ENCODE measurements at places on chromosomes 16 and 17. TPM values are rescaled to one million over a fixed set of nuclear protein-coding genes. Genes with fewer than 3 reads are reported as not detected.

Gene HOXB13
- total RNA-seq, result 0.08 TPM

Gene PDF
- 1.8 TPM for total RNA-seq

Gene TEDC2
- total RNA-seq, result 0.61 TPM

Gene PYY
- not detected for total RNA-seq

Gene RASD1
- total RNA-seq, result 8.9 TPM

Gene CHRNE
- total RNA-seq, result 1.1 TPM

Gene FADS6
- total RNA-seq, result 0.19 TPM

Gene ZNF232
- total RNA-seq, result 13.0 TPM

Measured in motor neuron (in vitro differentiated cells).